ENCODE measurements at places on chromosomes 2 and 18.

GRCh38 chr2:8061219-8061618, 620.6 kb upstream of the ID2 start:
- DNase-seq: no peak

- no peak for DNase-seq
These were observed 154.7 kb downstream of the TWIST2 start for GRCh38 chr2:239002591-239002953.

DNA sequence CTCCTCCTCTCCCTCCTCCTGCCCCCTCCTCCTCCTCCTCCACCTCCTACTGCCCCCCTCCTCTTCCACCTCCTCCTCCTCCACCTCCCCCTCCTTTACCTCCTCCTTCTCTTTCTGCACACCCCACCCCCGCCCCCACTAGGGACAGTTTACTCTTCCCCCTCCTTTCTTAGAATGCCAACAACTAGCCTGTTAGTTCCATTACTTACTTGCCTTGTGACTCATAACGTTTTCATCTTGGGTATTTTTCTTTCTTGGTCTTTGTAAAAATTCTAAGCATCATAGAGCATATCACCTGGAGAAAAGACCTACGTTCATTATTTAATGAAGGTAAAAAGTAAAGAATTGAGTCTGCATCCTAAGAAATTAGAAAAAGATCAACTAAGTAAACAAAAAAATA, 165.3 kb downstream of the NEDD4L start:
- DNase-seq: no peak

GRCh38 chr2:3465844-3466481, 53.4 kb downstream of the ADI1 start:
- DNase-seq: no peak

- DNase-seq: no peak
These were observed 81.6 kb upstream of the TMEM17 start for GRCh38 chr2:62587592-62587991.

DNA sequence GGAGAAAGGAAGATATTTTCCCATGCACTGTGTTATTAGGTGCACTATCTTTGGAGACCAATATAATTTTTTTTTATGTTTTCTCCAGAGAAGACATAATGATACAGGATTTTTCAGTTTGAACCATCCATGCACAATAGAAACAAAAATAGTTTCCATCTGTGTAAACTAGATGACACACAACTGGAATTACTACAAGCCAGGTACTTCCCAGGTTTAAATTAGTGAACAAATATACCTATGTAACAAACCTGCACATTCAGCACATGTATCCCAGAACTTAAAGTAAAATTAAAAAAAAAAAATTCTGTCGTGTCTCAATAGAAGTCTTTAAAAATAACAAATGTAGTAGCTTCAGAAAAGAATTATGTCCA, 1616.8 kb upstream of the ACVR2A start:
- DNase-seq: no peak

GRCh38 chr2:212005085-212005671, 533.4 kb downstream of the ERBB4 start:
- DNase-seq: no peak

- DNase-seq: no peak
These were observed 223.5 kb downstream of the UBE2E3 start for GRCh38 chr2:181203916-181204315.

- no peak for DNase-seq
These were observed 93.2 kb upstream of the PKDCC start for GRCh38 chr2:41954304-41955291.

- DNase-seq: no peak
These were observed 1.6 kb downstream of the CDH2 start for GRCh38 chr18:28175150-28175929.

DNA sequence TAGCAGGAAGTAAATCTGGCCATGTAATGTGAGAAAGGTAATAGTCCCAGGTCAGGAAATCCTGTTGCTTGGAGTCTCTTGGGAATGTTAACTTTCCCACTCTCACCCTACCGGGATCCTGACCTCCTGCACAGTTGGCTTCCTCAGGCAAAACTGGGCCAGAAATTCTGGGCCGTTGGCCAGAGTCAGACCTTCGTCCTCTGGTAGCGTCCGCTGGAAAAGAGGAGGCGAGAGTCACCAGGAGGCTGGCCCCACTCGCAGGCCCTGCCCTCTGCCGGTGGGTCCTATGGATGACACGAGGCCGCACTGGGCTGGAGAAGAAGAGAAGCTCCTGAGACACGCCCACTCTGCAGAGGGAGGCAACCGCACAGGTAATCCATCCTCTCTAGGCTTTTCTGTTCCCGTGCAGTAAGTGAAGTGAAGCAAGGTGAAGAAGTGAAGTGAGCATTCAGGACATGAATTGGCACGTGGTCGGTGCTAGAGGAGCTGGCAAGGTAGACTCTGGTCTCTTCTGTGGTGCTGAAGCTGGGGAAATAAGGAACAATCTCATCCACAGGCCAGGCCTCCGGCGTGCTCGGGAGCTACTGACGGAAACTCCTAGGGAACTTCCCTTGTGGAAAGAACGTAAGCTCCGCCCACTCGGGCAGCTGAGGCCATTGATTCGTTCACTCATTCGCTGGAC, 182.7 kb upstream of the GLI2 start:
- DNase-seq: peak; percentile 76

DNA sequence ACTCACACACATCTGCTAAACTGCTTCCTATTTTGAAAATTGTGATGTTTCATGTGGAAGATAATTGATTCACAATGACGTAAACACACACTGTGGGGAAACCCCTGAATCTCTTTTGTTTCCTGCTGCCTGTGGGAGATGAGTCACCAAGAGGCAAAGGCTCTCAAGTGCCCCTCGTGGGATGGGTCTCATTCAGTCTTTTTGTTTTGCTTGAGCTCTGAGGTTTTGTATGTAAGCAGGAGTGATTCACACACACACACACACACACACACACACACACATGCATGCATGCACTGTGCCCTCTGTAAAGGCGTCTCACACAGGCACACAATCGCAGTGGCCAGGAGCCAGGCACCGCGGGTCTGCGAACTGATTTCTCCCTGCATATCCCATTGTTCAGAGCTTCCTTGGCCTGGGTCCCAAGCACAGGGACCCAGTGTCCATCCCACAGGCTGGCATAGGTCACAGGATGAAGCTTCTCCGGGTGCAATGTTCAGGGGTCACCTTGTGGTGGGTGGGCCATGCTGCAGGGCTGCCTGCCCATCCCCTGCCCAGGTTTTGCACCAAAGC, 12.1 kb upstream of the ARHGEF4 start:
- DNase-seq: no peak

- DNase-seq: no peak
These were observed 90.8 kb downstream of the ZFP36L2 start for GRCh38 chr2:43135583-43135982.

DNA sequence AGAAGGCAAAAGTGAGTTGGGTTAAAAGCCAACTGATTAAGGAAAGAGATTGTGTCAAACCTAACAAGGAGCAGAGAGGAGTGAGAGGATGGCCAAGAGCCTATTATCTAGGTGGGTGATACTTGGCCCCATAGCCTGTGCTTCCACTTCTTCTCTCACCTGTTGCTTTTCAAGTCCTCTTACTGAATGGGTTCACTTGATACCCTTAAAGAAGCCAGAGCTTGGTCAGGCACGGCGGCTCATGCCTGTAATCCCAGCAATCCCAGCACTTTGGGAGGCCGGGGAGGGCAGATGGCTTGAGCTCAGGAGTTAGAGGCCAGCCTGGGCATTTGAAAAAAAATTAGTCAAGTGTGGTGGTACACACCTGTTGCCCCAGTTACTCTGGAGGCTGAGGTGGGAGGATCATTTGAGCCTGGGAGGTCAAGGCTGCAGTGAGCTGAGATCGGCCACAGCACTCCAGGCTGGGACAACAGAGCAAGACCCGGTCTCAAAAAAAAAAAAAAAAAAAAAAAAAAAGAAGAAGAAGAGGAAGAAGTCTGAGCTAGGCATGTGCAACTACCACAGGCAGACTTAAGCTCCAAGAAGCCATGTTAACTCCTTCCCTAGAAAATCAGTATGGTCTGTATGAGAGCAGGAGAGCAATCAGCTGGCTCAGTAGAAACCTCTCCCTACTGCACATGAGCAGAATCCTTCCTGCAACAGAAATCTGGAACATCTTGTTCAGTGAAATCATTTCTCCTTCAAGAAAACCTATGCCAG, 28.4 kb upstream of the ME2 start:
- DNase-seq: no peak

DNA sequence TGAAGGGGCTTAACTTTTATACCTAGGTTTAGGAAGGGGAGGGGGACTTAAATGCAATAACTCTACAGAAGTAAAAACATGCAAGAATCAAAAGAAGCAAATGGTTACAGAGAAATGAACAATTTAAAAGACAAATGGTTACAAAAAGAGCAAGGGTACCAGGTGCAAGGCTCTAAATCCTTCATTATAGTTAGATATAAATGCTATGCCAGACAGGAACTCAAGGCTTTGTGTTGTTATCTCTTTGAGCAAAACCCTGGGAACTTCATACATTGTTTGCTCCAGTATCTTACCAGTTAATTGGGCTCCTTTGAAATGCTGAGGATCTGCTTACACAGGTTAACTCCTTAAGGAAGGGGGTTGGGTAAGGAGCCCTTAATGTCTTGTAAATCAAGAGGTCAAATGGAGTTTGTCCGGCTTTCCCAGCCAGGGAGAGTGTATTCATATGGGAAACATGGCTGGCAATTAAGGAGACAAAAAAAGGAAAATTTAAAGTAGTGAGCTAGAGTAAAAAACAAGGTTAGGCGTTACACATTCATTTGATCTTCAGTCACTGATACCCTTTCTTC, 347.5 kb downstream of the CELF4 start:
- no peak for DNase-seq

GRCh38 chr2:1661891-1662605, 82.3 kb downstream of the PXDN start:
- no peak for DNase-seq

DNA sequence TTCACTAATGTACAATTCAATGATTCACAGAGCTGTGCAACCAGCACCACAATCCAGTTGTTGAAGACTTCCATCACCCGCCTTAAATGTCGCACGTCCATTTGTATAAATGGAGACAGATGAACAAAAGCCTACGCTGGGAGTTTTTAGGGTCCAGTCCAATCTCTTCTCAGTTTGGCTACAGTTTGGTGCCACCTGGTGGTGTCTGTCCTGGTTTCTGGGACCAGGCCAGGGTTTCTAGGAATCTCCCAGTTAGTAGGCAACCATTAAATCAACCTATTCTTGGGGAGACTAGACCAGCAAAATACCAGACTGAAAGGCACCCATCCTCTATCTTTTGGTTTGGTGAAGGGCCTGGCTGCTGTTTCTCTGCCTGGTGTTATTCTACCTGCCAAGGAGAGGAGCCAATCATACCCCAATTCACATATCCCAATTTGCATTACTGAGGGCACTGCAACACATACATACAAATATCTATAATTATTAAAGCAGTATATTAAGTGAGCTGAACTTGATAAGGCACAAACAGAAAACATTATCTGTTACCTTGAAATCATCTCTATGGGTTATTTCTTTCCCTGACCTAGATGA, 3.2 kb upstream of the DDX1 start:
- peak; percentile 13 for DNase-seq

DNA sequence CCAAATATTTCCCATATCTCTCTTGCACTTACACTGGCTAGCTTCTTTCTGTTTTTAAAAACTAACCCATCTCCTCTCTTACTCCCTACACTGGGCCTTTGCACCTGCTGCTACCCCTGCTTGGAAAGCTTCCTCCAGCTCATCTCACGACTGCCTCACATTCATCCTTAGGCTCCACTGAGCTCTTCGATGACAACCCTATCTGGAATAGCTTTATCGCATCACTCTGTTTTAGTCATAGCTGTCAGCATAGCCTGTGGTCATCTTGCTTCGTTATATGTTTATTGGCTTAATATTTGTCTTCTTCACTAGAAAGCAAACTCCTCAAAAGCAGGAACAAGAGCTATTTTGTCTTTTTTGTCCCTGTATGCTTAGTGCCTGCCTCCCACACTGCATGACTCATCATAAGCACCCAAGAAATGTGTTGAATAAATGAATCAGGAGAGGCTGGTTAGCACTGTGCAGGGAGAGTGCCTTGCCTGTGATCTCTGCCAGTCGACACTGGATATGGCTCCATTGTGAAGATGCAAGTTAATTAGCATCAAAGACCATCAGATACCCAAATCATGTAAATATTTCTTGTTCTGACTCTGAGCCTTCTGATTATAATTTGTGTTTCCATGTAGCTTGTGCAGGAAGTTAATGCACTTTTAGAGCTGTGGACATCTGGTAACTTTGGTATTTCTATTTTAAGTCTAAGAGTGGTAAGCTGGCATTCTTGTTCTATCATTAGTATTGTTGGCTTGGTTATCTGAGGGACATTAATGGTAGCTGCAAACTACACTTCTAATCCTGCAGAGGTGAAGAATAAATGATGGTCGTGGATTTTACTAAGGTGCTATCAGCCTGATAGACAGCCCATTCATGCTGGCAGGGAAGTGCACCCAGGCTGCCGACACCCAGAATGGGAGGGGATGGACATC, 10.3 kb upstream of the DYTN start:
- DNase-seq: no peak

DNA sequence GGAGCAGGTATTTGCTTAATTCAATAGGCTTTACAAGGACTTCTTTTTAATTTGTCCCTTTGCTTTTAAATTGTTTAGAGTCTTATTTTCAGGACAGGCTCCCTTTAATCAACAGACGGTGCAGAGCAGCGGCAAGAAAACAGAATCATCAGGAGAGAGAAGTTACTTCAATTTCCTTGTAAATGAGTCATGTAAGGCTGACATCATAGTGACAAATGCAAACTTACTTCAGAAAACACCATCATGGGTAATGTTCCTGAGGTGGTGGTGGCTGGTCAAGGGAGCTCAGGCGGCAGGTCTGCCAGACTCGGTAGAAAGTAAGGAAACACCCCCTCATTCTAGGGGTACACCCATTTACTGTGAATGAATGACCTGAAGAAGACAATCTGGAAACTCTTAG, 395.1 kb downstream of the FBXO15 start:
- no peak for DNase-seq

DNA sequence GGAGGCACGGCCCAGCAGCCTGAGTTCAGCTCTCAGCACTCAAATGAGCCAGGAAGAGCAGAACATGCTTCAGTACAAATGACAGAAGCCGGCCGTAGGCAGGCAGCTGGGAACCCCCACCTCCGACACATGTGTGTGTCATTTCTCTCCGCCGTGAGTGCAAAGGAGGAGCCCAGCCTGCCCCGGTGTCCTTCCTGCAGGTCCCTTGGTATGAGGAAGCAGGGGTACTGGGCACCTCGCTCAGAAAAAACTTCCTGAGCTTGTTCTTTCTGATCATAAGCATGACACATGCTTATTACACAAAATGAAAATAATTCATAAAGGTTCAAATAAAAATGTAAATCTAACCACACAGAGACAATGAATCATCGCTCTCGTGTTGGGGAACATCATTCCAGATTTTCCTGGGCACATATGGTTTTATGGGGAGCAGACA, 35.3 kb downstream of the KCNF1 start:
- DNase-seq: no peak

All from NCI-H774 (cell line).